ENCODE measurements at places on chromosomes 2 and 18.

GRCh38 chr2:201171259-201171814, 11.6 kb upstream of the CASP10 start:
- no peak for DNase-seq

- DNase-seq, result no peak
Measured at GRCh38 chr2:233952335-233952734, 35.2 kb downstream of the TRPM8 start.

DNA sequence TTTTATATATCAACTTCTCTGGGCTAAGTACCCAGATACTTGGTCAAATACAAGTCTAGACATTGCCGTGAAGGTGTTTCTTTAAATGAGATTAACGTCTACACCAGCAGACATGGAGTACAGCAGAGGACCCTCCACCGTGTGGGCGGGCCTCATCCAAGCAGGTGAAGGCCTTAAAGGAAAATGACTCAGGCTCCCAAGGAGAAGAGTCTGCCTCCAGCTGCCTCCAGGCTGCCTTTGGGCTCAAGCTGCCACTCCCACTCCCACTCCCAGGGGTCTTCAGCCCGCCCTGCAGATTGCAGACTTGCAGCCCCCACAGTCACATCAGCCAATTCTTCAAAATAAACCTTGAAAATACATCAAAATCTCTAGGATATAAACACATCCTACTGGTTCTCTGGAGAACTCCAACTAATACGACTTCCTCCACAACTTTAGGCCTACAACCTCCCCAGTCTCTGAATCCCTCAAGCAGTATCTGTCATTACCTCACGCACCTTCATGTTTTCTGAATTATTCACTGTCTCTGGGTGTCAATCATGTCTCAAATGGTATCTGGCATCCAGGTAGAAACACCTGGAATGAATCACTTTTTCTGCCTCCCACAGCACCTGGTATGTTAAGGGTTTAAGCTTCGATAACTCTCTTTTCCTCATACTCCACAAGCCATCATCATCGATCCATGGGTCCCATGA, 6.9 kb downstream of the ITGB1BP1 start:
- DNase-seq, result no peak

DNA sequence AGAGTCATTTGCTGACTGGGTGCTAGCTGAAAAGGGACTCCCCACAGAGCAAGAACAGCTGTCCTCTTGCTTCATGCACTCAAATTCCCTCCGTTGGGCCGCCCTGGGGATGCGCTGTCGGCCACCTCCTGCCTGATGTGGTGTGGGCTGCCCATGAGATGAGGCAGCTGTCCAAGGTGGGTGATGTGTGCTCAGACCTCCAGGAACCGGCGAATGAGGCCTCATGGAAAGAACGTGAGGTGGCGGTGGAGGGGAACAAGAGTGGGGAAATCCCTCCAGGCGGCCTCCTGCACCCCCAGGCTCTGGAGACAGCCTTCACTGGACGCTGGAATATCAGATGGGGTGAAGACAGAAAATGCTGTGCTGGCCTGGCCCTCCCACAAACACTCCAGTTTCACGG, 79.8 kb downstream of the LONRF2 start:
- DNase-seq, result no peak

GRCh38 chr2:20534913-20535801, 88.3 kb downstream of the RHOB start:
- DNase-seq, result no peak

GRCh38 chr2:96353032-96353561, 17.5 kb downstream of the NCAPH start:
- no peak for DNase-seq

- DNase-seq, result no peak
Measured at GRCh38 chr2:185215497-185215896, 523.1 kb upstream of the FSIP2 start.

DNA sequence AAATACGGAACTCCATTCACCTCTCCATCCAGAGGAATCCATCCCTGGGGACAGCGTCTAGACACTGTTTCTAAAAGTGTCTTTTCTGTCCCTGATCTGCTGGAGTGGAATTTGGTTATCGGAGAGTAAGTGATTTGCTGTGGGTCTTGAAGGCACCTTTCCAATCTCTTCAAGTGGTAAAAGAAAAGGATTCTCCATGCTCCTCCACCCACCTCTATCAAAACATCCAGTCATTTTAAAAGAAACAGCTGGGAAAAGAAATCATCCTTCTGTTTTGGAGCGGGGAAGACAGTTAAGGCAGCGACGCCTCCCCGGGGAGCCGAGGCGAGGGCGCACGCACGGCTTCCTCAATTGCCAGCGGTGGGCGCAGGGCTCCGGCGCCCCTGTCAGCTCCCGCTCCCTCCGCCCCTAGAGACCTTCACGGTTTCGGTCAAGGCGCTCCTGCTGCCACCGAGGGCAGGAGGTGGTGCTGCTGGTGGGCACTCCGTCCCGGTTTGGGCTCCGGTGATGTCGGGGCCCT, 547 bp downstream of the SLC35F5 start:
- no peak for DNase-seq
